LHCN-M2 (cell line): ENCODE measurements at places on chromosomes 5 and 9. TPM values are rescaled to one million over a fixed set of nuclear protein-coding genes. Genes with fewer than 3 reads are reported as not detected.

DNA sequence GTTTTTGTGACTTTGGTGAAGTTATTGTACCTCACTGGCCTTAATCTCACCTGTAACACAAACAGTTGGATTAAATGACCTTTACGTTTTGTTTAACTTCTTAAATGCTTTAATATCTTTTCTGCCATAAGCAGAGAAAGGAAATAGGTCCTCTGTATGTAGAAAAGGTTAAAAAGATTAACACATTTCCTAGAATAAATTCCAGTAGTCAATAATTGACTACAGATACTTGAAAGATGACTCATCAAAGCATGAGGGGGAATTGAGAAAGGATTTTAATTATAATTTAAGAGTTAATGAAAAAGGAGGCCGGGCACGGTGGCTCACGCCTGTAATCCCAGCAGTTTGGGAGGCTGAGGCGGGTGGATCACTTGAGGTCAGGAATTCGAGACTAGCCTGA, 35.8 kb upstream of the CMYA5 start:
- DNase-seq, result no peak

- DNase-seq, result no peak
Observed at GRCh38 chr5:81252904-81253303, 19.8 kb downstream of the CKMT2 start.

IFNA21 gene
- total RNA-seq, result not detected in 2 replicates

DNA sequence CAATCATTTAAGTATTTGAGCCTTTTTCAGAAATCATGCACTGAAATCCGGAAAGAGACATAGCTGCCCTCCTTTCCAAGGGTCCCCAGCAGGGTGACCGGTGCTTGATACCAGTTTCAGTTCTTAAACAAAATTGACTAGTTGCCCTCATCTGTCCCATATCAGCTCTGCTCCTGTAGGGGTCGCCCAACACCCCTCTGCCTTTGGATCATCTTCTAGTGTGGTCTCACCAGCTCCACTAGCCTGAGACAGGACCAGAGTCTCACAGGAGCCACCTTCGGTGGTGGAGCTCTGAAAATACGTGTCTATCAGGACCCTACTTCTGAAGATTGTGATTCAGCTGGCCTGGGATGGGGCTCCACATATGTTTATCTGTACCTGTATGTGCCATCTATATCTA, 428.2 kb downstream of the ENC1 start:
- peak; percentile 63 for DNase-seq

GRCh38 chr9:116103976-116104820, 49.4 kb upstream of the PAPPA start:
- no peak for DNase-seq

ORM1 gene
- not detected in 2 replicates for total RNA-seq

DNA sequence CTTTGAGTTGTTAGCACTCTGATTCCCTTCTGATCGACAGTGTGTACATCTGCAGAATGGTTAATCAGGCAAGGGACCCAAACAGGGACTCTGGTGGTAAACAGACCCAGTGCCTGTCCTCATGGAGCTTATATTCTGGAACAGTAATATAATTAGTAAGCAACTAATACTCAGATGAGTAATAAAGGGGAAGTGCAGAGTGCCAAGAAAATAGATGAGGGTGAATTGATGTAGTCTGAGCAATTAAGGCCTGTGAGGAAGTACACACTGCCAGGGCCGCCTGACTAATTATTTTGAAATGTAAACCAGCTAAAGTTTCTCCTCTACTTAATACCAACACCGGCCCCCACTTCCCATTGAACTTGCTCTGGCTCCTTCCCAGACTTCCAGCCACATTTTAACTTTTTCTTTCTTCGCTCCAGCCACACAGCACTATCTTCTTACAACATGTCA, 4.2 kb downstream of the DHX29 start:
- DNase-seq, result peak; percentile 76

DNA sequence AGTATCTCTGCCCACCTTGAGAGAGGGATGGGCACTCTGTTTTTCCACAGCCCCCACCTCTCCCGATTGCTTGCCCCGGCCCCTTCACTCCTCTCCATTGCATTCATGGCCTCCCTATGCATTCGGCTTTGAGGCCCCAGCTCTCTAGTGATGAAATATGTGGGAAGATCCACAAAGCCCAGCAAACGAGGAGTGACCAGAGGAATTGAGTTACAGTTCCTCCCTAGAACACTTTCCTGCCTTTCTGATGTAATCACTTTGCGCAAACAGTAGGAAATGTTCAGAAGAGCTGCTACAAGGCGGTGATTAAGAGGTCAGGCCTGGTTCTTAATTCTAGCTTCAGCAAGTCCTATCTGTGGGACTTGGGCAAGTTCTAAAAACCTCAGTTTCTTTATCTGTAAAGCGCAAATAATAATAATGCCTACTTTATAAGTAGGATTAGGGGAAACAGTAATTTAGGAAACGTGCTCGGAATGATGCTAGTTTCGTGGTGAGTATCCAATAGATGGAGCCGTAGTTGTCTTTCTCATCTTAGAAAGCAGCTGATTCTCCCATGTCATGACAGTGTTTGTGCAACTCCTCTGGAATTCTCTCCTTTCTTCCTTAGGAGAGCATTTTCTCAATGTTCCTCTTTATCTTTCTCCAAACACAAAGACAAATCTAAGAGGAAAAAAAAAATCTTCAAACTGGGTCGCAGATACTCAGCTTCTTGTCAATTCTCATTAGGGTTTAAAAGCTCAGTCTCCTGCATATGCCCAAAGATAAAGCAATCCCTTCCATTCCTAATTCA, 99.5 kb upstream of the MSX2 start:
- DNase-seq, result no peak

GRCh38 chr5:127338501-127338900, 47.9 kb downstream of the MEGF10 start:
- DNase-seq, result no peak

DNA sequence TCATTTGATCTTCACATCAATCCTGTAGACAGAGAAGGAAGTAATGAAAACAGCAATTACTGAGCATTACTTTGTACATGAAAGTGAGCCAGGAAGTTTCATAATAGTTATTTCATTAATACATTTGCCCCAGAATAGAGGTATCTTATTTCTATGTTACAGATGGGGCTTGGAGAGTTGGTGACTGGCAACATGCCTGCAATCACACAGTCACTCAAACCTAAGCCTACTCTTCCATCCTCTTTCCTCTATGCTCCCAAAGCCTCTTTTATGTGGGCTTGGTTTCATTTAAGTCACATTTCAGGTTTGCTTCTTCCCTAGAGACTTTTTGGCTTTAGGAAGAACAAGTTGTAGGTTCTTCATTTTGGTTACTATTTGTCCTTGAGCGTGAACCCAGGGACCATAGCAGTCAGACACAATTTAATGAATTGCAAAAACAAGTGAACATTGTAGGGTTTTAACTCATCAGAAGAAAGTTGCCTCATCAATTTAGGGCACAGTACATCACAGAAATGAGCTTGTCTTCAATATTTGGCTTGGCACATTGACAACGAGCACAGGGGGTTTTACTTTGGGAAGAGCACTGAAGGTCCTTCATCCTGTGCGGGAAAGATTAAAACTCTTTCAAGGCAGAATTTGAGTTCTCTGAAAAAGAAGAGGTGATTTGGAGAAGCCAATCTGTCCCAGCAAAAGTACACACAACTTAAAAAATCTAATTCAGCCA, 381.1 kb downstream of the TMEM38B start:
- peak; percentile 0 for DNase-seq

DNA sequence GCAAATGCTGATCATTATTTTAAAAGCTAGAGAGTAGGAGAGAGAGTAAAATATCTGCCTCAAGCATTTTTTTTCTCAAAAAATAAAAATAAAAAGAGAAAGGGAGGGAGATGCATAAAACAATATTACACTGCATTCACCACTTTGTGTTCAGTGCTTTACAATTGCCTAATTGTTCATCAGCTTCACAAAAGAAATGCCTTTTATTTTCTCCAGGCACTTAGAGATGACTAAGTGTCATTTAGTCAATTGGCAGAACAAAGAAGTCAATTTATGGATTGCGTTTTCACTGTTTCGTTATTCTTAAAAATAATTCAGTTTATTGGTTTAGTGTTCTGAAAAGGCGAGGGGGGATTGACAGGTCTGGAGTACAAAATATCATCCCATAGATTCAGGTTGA, 232.5 kb upstream of the CCNH start:
- DNase-seq, result no peak

DNA sequence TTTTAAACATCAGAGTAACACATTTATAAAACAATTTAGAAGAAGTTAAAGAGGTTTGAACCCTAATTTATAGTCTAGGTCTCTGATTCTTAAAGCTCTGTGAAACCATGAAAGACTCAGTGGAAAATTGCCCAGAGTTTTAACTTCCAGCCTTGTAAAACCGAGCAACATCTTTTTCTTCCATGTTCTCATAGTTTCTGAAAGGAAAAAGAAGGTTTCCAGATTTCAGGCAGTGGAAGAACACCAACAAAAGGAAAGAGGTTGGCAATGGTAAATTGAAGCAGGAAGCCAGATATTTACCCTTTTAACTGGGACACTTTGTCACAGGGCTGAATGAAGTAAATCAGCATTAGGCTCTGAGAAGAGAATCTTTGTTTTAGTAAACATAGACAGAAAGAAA, 1999.3 kb downstream of the MAT2B start:
- no peak for DNase-seq

BAAT gene
- total RNA-seq, result 0.06 TPM in 1 of 2 replicates, not detected in the other

- no peak for DNase-seq
Observed at GRCh38 chr5:79695526-79695925, 5.9 kb downstream of the CMYA5 start.

- DNase-seq, result no peak
Observed at GRCh38 chr5:16179936-16180788, 571 bp upstream of the MARCHF11 start.

- DNase-seq, result peak; percentile 82
Observed at GRCh38 chr5:33997331-33997983, 10.4 kb downstream of the AMACR start.

PDCD1LG2 gene
- total RNA-seq, result 18.3 and 20.6 TPM in 2 replicates

ELAVL2 gene
- total RNA-seq, result 4.4 and 7.5 TPM in 2 replicates

DNA sequence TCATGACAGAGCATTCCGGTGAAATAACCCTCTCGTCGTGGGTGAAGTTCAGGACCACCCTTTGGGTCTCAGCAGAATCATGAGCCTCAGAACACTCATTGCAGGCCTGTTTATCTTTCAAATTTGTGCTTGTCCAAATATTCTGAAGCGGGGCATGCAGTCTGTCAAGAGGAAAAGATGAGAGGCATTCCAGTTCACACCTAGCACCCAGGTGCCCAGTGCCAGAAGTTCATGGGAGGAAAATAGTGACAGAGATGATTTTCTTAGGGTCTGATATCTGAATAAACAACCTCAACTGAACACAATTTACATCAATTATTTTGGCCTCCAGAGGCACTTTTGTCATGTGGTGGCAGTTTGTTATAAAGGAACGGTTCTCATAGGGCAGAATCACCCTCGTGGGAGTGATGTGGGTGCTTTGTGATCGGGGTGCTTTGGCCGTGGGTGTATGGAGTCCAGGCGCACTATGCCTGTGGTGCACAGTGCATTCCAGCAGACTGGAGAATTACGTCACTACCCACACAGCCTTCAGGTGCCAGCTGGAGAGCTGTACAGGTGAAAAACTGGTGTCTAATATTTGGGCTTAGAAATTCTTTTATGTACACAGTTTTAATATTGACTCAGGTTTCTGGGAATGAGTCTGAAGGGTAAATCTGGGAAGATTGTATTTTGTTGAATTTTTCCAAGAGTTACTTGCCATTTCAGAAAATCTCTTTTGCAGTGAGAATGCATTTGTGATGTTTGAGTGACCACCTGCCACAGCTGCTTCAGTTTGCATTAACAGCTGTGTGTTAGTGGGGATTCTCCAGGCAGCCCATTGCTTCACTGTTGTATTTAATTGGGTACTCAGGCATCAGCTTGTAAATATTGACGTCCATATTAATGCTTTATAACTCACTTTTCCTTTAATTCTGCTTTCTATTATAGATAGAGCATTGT, 289.3 kb downstream of the FANCC start:
- no peak for DNase-seq

DNA sequence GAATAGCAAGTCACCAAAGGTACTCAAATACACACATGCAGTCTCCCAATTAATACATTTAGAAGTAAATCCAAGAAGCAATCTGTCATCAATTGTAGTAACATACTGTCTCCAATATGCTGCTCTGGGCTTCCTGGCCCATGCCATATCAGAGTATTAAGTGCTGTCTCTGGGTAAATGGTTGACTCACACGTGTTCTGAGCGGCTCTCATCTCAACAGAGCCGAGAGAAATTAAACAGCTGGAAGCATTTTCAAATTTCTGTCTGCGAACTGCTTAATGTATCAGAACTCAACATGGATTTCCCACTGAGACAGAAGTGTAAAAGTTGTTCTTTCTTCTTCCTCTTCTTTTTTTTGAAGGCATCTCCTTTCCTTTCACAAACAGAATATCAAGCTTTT, 247.3 kb upstream of the TAS2R1 start:
- DNase-seq, result peak; percentile 56

ARL15 gene
- total RNA-seq, result 8.7 and 11.2 TPM in 2 replicates

DNA sequence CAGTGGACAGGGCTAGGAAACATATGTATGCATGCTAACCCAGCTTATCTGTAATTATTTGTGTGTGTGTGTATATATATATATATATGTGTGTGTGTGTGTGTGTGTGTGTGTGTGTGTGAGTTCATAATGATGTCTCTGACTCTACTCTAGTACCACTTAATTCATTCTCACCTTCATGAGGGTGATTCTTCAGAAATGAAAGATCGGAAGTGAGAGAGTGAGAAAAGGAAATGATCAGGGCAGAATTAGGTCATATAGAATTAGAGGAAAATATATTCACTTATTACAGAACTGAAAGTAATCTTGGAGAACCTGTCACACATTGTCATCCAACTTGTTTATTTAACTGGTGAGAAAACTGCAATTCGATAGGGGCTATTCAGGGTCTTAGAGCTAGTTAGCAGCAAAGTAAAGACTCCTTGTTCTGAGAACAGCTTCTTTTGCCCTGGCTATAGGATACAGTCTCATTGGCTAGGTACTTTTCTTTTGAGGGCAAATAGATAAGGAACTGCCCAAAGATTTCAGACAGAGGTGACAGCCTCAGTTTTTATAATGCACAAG, 58.8 kb downstream of the C9orf153 start:
- no peak for DNase-seq

- no peak for DNase-seq
Observed at GRCh38 chr5:117302949-117303348, 728.3 kb upstream of the SEMA6A start.

FBXL7 gene
- total RNA-seq, result 6.2 and 7.6 TPM in 2 replicates

GRCh38 chr5:175872287-175873087, 1.1 kb downstream of the CPLX2 start:
- no peak for DNase-seq

GRCh38 chr9:14222149-14222835, 91.6 kb downstream of the NFIB start:
- DNase-seq, result no peak

- no peak for DNase-seq
Observed at GRCh38 chr9:114137831-114138230, 17.5 kb upstream of the COL27A1 start.

- DNase-seq, result no peak
Observed at GRCh38 chr5:147921136-147921535, 14.8 kb upstream of the C5orf46 start.

- DNase-seq, result peak; percentile 21
Observed at GRCh38 chr5:157143127-157143971, 684 bp upstream of the MED7 start.

- DNase-seq, result peak; percentile 73
Observed at GRCh38 chr5:102627315-102627714, 127.8 kb upstream of the PAM start.

TNFSF15 gene
- total RNA-seq, result 0.06 and 0.13 TPM in 2 replicates

- DNase-seq, result no peak
Observed at GRCh38 chr5:164012371-164012770, 507.0 kb downstream of the MAT2B start.
